Right forelimb (tissue), 1 donor: ENCODE measurements at places on chromosomes 4 and X.
A peak's percentile ranks its signal among the peaks of the same experiment; 100 is the strongest.

GRCh38 chr4:72318421-72319170 lies 250.4 kb downstream of the ADAMTS3 start:
- DNase-seq: no peak

- DNase-seq: no peak
These were observed 73.5 kb downstream of the WDFY3 start for GRCh38 chr4:84892950-84893349.

DNA sequence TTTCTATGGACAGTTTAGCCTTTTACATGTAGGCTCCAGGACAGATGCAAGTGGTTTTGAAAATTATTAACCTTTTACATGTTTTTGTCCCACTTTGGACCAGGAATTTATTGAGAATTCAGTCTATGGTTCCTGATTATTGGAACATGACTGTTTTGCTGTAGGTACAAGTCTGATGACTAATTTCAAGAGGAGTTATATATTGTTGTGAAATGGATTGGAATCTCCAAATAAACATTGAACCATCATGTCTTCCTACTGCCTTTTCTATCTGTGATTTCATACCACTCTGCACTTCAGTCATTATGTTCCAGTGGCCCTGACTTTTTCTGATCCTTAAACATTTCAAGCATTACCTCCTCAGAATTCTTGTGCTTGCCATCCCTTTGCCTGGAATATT lies 35.9 kb downstream of the TBC1D19 start:
- DNase-seq: no peak

DNA sequence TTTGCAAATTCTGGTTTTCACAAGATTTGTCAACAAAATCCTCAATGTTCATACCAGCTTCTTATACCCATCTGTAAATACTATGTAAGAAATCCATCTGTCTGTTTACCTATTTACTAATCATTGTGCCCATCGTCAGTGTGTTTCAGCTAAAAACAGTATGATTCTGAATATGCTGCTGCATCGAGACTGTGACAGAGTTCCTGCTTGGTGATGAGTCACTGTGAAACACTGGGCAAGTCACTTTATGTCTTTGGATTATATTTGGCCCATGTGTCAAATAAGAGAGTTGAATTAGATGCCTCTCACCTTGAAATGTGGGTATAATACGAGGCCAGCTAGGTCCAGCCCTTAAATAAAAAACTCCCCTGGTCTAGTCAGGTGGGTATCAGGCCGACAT lies 79.3 kb downstream of the CBLL2 start:
- no peak for DNase-seq

DNA sequence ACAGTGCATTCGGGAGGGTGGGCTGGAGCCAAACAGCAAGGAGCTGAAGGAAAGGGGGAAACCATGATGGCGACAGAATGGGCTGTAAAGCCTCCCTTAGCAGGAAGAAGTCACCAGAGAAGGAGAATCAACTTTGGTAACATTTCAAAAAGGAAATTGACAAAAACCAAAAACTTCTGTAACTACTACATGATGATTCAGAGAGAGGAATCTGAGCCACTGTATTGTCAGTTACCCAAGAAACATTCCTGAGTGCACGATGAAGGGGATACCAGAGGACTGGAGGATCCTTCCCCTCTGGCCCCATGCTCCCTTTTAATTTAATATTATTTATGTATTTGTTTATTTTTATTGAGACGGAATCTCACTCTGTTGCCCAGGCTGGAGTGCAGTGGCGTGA lies 26.3 kb downstream of the PDHA1 start:
- DNase-seq: no peak

DNA sequence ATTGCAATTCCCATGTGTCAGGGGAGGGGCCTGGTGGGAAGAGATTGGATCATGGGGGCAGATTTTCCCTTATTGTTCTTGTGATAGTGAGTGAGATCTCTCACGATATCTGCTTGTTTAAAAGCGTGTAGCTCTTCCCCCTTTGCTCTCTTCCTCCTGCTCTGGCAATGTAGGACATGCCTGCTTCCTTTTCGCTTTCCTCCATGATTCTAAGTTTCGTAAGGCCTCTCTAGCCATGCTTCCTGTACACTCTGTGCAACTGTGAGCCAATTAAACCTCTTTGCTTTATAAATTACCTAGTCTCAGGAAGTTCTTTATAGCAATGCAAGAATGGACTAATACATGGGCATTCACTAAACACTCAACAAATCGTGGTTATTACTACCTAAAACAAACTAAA lies 37.2 kb upstream of the PAPSS1 start:
- no peak for DNase-seq

- peak; percentile 82 for DNase-seq
These were observed 35.4 kb upstream of the SPON2 start for GRCh38 chr4:1207603-1208265.

- DNase-seq: no peak
These were observed 79.1 kb downstream of the PWWP3B start for GRCh38 chrX:106247162-106247561.

DNA sequence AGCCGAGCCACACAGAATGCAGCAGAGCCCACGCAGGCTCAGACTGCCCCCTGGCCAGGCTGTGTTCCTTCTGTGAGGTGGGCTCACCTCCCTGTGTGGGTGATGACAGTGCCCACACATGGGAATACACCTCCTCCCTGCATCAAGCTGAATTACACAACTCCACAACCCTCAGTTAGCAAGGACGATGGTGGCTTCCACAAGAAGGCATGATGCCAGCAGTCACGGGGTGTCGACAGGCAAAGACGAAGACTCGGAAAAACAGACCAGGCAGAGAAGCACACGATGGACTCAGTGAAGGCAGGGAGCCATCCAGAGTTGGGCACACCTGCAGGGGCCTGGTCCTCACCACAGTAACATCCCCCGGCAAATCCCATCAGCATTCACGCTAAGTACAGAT lies 12.1 kb downstream of the LETM1 start:
- no peak for DNase-seq

- peak; percentile 50 for DNase-seq
These were observed 50.3 kb downstream of the FTHL17 start for GRCh38 chrX:31021537-31021936.

GRCh38 chr4:90495936-90496335 lies 368.7 kb downstream of the CCSER1 start:
- no peak for DNase-seq

GRCh38 chr4:2714918-2715317 lies 41.2 kb downstream of the TNIP2 start:
- DNase-seq: no peak

DNA sequence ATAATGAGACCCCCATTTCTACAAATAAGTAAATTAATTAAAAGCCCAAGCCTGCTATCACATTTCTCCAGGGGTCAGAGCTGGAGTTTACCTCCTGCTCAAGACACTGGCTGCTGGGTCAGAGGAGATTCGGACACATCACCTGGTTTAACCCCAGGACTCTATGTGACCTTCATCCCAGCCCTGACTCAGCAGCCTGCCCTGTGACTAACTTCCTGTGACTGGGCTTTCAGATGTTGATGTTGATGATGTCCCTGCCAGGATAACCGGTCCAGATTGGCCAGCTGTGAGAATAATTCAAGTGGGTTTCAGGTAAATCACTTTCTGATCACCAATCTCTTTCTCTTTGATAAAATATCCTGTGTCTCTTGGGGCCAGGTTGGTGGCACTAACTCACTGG lies 102.4 kb upstream of the MAML3 start:
- no peak for DNase-seq

GRCh38 chr4:169774466-169775445 lies 17.0 kb upstream of the HPF1 start:
- peak; percentile 43 for DNase-seq

DNA sequence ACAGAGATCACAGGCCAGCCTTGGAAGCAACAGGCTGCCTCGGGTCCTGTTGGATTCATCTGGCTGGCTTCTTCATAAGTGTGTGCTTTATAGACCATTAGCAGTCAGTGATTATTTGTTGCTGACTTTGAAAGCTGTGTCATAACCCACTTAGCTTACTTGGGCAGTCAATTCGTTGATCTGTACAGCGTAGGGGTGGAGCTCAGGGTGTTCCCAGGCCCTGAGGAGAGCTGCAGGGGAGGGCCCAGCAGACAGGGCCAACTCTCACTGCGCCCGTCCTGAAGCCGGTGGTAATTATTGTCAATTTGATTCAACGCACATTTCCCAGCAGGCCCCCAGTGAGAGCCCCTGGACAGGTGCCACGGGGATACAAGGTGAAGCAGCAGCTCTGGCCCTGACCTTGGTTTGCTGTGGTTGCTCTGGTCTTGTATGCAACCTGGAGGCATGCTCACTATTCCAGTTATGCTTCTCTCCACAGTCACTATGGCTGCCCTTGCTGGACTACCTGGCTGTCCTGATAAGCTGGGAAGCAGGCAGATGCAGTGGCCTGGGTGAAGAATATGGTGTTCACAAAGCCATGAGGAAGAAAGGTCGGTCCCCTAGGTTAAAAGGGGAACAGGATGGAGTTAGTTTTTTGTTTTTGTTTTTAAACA lies 40.1 kb upstream of the HMGB3 start:
- DNase-seq: no peak

DNA sequence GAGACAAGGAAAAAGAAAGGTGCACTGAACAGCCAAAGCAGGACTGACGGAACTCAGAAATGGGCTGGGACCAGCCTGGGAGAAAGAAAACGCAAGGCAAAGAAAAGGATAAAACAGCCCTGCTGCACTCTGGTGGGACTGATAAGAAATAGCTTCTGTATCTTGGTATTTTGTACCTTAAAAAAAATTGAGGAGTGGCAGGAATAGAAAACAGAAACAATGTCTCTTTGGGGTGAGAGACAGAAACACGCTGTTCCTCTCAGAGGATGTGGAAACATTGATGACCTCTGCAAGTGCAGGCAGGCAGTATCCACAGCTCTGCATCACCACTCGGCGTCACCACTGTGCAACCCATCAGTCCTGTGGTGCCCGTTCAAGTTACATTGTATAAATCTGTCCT lies 152.5 kb upstream of the SPRY1 start:
- no peak for DNase-seq

GRCh38 chrX:135327299-135327698 lies 18.0 kb downstream of the ETDC start:
- no peak for DNase-seq

DNA sequence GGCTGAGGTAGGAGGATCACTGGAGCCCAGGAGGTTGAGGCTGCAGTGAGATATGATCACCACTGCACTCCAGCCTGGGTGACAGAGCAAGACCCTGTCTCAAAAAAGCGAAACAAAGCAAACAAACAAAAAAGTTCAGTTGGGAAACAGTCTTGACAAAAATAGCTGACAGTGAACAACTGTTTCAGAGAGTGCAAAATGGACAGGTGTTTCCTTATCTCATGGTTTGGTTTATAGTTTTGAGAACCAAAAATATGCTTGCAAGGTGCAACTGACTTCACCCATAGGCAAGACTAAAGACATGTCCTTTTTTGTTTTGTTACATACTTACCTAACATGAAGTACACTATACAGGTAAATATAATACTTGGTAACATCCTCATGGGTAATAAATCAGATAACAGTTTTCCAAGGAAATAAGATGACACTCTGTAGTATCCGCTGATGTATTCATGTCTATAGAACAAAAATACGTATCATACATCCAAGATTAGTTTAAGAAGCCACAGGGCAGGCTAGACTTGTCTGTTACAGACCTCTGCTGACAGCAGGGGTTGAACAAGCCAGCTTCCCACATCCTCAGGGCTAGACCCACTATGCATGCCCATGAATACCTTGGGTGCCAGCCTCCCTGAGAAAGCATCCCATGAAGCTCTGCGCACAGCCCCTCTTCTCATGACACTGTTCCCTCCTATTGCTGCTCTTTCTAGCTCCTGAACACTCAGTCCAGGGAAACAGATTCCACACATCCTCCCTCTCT lies 59.3 kb downstream of the ABCG2 start:
- no peak for DNase-seq

DNA sequence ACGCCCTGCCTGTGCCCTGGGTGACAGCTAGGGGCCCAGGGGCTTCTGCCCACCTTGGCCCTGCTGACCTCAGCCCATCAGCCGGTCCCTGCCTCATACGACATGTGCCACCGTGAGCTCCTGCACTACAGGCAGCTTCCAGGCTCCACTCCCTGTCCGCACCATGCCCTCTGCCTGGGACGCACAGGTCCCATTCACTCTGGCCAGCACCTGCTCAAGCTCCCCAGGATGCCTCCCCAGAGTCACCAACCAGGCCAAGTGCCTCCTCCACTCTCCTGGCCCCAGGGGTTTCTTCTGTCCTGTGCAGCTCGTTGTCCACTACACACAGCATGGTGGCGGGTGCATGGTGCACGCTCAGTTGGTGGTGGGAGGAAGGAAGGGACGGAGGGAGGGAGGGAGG lies 20.2 kb upstream of the MRFAP1 start:
- DNase-seq: no peak

- DNase-seq: no peak
These were observed 426.5 kb upstream of the PABPC4L start for GRCh38 chr4:134628066-134628465.

DNA sequence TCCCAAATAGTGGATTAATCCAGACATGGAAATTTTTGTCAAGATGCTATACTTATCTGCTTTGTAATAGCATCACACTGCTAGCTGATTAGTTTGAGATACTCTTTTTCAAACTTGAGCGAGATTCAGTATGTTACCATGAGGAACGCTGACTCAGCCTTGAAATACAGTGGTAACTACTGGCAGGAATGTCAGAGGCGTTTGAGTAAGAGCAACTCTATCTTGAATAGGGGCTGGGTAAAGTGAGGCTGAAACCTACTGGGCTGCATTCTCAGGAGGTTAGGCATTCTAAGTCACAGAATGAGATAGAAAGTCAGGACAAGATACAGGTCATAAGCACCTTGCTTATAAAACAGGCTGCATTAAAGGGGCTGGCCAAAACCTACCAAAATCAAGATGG lies 2519.6 kb downstream of the ARAP2 start:
- no peak for DNase-seq

DNA sequence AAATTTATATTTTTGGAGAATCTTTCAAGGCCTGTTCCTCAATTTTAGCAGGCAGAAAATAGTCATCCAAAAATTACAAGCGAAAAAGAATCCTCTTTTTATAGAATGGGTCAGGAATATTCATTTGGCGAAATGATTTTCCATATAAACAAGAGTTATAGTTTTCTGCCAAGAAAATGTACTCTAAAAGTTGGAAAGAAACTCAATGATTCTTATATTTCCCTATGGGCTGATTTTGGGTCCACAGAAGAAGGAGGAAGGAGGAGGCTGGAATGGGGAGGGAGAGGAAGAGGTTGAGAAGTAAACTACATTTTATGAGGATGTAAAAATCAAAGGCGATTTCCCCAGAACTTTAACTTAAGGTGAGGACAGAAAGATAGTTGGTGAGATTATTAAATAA lies 159.3 kb downstream of the DCAF12L1 start:
- DNase-seq: no peak

- no peak for DNase-seq
These were observed 39.3 kb downstream of the LNX1 start for GRCh38 chr4:53551958-53552357.

DNA sequence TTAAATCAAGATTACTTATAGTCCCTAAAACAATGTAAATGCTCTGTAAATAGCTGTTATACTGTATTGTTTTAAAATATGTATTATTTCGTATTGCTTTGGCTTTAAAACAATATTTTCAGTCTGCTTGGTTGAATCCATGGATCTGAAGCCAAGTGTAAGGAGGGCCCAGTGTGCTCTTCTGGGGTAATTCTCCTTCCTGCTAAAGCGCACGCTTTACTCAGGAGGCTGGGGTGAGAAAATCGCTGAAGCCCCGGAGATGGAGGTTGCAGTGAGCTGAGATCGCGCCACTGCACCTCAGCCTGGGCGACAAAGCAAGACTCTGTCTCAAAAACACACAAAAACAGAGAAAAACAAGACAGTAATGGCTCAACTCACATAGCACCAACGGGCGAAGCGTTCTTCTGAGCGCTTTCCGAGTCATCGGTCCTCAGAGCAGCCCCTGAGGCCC lies 391 bp upstream of the IDUA start:
- DNase-seq: no peak
